Thoracic aorta (tissue), 2 donors: ENCODE measurements at places on chromosomes 16 and 17.

DNA sequence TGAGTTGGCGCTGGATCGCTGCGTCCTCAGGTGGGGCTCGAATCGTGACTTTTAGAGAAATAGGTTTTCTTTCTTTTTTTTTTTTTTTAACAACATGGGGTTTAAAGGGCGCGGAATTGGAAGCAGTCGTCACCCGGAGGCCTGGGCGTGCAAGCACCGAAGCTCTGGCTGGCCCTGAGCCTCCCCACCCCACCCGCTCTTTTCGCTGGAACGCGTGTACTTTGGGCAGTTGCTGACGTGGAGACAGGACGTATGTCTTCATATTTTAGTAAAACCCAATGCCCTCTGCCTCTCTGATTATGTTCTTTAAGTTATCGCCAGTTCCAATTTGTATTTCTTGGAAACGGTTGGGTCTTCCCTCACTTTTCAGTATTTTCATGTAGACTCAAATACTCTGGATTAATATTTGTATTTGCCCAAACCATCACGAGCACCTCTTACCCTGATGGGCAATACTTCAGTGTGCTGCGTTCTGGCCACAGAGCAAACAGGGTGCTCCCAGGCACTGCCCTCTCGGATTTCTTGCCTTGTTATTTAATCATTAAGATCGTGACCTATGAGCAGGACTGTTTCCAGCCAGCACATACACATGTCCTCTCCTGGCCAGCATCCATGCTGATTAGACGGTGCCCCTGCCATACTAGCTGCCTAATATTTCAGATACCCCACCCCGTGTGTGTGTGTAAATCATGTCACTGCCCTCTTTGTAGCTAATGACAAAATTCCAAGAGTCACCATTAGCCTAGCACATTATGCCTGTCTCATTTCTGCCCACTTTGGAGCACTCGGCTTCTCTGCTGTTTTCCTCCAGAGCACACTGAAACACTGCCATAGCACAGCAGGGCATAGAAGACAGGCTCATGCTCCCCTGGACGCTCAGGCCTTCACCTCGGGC lies 805 bp upstream of the C16orf95 start:
- DNase-seq = no peak

- no peak for DNase-seq
These were observed 220.4 kb upstream of the CACNG5 start for GRCh38 chr17:66614469-66614868.

- DNase-seq = no peak
These were observed 19.3 kb upstream of the RAI1 start for GRCh38 chr17:17661834-17662385.

DNA sequence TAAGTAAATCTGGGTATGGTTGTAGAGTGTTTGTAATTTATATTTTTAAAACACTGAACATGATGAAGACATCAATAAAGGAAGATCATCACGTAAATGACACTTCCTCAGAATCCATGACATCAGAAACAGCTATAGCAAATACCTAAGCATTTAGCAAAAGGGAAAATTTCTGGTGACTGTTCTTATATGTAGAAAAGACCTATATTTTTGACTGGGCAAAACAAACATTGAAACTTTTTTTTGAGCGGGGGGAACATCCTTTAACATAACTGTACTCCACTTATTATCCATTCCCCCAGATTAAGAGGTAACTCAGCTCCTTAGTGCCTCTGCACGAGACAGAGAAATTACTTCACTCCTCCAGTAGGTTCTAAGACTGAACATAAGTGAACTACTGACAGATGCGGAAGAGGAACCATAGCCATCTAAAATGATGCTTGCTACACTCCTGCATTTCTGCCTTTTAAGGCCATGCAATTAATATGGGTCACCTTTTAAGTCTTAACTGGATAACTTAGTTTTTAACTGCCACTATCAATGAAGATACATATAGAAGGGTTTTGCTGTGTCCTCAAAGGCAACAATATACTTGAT lies 9.4 kb downstream of the CRYBA1 start:
- DNase-seq = no peak

GRCh38 chr16:57624044-57624688 lies 4.3 kb upstream of the ADGRG1 start:
- DNase-seq = no peak
